NCI-H2029 treated with DMSO at 0.1 percent for 48 hours (cell line): ENCODE measurements at places on chromosomes 4 and X.

- DNase-seq: no peak
These were observed 45.9 kb downstream of the PDGFRA start for GRCh38 chr4:54274795-54275665.

DNA sequence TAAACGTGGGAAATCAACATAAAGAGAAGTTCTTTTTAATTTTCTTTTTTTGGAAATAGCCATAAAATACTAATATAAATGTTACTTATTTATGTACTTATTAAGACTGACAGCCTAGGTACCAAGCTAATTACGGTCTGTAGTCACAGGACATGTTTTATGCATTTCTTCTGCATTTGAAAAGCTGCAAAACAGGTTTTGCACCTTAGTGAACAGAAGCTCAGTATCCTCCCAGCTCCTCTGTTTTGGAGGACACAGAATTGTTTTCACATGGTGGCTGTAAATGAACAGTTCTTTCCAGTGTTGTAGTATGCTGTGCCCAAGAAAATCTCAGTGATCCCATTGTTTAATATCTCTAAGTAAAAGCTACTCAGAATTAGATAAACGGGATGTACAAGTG, 1788.0 kb upstream of the TENM3 start:
- no peak for DNase-seq

DNA sequence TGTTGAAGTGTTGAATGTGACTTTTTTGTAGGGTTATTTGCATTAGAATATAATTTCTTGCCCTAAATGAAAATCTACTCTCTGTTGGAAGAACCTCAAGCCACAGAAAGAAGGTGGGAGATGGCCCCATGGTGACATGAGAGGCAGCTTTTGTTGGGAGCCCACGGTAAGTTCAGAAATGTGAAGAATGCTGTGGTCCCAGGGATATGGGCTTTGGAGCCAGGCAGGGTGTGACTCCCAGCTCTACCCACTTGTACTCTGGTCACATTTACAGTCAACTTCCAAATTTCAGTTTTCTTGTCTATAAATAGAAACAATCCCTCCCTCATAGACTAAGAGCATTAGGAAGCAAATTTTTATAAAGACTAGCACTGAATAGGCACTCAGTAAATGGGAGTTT, 177.8 kb downstream of the RAB28 start:
- DNase-seq: no peak

DNA sequence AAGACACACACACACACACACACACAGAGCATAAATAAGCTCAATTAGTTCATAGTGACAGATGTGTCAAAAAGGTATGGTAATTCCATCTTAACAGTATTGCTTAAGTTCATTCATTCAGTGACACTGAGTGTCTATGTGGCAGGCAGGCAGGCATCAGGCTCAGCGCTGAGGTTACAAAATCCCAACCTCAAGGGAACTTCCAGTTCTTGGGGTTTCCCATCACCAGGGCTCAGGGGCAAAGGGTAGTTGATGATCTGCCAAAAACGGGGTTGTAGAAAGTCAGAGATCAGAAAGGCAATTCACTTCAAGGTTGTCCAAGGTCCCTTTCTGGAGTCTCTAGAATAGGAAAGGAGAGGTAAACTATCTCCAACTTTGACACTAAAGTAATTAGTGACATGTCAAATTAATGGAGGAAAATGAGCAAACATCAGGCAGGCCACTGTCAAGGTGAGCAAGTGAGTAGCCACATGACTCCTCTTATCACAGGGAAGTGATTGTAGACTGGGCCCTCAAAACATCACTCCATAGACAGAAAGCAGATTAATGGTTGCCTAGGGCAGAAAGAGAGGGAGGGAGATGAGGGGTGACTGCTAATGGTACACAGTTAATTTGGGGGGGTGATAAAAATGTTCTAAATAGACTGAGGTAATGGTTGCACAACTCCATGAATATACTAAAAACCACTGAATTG, 41.8 kb downstream of the GPC4 start:
- DNase-seq: no peak

GRCh38 chrX:40414335-40414734, 166.4 kb upstream of the ATP6AP2 start:
- no peak for DNase-seq

DNA sequence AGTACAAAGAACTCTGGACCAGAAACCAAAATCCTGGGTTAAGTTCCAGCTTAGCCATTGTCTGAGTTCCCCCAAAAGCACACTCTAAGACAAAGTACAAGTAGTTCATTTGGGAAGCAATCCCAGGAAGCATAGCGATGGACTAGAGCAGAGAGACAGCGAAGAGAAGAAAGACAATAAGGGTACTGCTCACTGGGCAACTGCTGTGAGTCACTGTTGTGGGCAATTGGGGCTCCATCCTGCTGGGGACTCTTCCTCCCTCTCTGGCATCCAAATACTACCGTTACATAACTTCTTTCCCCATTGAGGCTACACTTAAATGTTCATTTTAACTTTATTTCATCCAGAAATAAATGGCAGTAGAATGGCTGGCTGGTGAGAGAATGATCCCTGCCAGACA, 14.1 kb downstream of the SRPX start:
- DNase-seq: no peak

DNA sequence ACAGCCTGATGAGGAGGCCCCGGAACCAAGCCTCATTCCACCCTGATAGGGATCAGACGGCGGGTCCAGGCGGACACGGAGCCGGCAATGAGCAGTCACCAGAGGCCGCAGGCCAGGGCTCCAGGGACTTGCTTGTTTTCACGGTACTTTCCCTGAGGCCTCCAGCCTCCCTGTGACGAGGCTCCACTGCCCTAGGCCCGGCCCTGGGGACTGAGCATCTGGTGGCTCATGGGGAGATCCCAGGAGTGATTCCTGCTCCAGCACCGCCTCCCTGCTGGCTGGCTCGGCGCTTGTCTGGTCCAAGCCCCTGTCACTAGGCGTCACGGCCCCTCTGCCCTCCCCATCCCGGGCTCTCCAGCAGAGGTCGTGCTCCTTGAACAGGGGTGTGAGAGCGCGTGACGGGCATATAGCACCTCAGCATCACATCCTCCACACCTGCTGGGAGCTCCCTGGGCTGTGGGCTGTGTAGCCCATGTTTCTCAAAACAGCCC, 14.1 kb downstream of the HTRA3 start:
- DNase-seq: no peak

- DNase-seq: peak; percentile 85
These were observed 759.9 kb downstream of the PDHA2 start for GRCh38 chr4:96599752-96600151.

DNA sequence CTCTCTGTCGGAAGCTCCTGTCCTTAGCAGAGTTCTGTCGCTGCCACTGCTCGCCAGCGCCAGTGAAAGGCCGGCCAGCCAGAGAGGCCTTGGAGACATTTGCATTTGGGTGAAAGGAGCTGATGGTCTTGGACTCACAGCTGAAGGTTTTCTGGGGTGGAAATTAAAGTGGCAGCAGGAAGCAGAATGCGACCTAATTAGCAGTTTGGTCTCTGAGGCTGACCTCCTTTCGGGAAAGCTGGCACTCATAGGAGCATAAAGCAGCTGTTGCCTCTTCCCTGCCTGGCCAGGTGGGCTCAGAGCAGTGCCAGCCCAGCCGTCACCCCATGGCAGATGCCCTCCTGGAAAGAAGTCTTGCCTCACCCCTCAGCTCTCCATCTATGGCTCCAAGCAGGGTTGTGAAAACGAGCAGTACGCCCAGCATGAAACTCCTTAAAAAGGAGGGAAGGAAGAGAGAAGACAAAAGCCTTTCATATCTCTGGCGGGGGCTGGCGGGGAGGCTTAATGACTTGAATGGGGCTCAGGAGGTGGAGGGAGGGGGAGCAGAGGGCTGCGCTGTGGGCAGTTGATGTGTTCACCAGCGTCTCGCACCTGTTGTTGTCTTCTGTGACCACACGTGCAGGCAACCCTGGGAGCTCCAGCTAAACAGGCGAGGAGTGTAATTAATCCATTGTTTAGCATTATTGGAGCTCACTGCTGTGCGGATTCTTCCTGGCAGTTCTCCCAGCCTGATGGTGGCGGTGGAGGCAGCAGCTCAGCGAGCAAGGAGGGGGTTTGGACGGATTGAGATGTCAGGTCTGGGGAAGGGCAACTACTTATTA, 264.0 kb downstream of the MID1IP1 start:
- peak; percentile 23 for DNase-seq

DNA sequence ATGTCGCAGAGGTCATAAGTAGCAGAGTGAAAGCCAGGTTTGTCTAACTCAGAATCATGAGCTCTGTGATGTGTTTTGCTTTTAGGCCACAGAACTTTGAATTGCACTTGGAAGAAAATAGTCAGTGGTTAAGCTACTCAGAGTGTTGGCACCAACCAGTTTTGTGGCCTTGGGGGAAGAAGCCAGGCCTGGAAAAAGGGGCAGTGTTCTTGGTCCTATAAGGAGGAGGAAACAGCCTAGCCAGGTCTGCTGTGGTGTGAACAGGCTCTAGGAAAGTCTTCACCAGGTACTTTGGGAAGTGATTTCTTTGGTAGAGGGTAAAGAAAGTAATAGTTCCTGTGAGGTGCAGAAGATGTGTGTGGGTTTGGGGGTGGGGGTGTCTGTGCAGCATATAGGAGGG, 49.2 kb downstream of the FHIP1A start:
- DNase-seq: no peak

GRCh38 chr4:170037481-170037880, 11.3 kb upstream of the MFAP3L start:
- DNase-seq: no peak

- no peak for DNase-seq
These were observed 205.0 kb upstream of the PDE5A start for GRCh38 chr4:119833611-119834010.

DNA sequence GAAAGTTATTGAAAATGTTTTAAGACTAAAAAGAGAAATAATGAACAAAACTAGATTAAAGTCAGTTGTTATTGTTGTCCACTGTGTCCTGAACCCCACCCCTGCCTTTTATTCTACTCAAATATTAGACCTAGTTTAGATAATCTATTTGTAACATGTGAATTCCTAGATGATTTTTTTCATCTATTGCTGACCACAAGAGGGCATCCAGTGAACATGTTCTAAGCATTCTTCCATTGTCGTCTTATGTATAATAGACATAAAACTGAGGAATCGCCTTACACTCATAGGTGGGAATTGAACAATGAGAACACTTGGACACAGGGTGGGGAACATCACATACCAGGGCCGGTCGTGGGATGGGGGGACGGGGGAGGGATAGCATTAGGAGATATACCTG, 36.4 kb upstream of the HPRT1 start:
- DNase-seq: no peak

DNA sequence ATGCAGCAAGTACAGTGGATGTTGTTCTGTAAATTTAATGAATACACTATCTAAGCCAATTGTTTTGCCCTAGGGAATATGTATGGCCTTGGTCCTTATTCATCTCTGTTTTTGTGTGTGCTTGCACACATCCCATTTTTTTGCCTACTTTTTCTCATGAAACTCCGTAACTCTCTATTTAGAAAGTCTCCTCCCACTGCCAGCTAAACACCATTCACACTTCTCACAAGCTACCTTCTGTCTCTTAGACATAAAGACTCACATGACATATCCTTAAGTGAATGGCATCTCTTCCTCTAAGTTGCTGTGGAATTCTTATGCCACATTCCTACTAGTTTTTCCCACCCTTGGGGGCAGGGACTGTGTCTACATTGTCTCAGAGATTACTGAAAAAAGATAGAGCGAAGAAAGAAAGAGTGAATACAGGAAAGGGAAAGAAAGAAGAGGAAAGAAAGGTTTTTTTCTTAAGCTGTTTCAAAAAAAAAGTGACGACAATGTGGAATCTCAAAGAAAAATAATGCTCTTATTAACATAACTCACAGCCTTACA, 117.5 kb downstream of the ATG4A start:
- DNase-seq: no peak

GRCh38 chr4:37653601-37654000, 32.6 kb downstream of the RELL1 start:
- no peak for DNase-seq

DNA sequence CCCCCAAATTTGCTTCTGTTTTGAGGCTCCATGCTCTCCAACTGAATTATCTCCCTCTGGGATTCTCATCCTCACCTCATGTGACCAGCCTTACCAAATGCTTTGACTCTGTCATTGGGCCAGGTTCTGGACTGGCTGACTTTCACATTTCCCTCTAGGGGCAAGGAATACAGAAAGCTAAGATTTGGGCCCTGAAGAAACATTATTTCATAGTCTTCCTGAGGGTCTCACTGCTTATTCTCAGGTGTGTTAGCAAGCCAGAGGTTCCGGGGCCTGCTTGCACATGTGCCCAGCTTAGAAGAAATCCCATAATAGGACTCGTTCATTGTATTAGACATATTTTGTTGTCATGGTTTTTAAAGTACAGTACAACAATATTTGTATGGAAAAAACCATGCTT, 62.6 kb upstream of the TEX13D start:
- DNase-seq: no peak

DNA sequence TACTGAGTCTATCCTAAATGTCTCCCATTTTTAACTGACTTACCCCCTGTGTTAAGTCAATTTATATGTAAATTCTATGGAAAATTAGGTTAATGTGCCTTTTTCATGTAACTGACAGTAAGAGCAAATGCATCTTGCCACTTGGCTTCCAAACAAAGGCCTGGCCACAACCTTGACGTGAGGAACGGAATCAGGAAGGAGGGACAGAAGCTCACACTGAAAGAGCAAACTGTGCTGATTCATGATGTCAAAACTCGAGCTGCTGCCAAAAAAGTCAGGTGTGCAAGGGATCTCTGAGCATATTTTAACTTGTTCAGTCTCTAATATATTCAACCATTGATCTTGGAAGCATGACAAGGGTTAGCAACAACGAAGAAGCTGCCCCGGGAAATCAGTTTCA, 35.8 kb downstream of the GPM6A start:
- no peak for DNase-seq

- no peak for DNase-seq
These were observed 420 bp downstream of the TSC22D3 start for GRCh38 chrX:107775000-107775733.

DNA sequence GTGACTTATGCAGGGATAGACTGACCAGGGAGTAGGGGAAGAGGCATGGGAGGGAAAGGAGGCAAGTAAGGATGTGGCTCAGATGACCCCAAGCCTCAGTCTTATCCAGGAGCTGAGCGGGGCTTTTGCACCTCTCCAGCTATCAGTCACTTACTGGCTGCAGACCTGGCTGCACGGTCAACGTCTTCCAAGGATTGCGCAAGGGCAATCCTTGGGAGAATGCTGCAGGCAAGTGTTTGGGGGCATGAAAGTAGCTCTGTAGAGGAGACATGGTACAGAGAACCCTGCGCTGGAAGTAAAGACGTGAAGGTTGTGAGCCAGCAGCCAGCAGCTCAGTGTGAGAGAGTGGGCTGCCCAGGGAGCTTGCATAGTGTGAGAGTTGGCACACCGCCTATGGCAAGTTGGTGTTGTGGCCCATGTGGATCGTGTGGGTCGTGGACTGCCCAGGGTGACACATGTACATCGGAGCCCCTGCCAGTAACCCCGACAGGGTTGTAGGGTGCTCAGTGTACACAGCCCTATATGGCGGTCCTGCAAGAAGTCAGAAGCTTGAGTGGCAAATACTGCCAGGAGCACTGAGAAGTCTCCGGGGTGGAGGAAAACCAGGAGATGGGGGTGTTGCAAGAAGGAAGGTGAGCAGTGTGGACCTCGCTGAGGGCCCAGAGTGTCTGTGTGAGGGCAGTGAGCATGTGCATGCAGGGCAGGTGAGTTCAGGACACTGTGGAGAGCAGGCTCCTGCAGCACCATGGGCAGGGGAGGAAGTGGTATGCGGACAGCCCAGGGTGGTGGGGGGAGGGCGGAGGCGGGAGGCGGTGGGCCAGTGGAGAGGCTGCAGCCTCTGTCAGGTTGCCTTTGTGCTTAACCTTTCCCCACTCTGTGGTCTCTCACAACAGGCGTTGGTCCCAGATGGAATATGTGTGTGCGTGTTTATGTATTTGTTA, 50.9 kb downstream of the KIT start:
- no peak for DNase-seq
